Adrenal gland (tissue), 19 donors: ENCODE measurements at places on chromosomes 2 and 18.

GRCh38 chr2:2233171-2233826 lies 97.8 kb downstream of the MYT1L start:
- no peak for DNase-seq

GRCh38 chr2:220277445-220277975 lies 650.1 kb downstream of the SLC4A3 start:
- DNase-seq = no peak

GRCh38 chr2:151999053-151999452 lies 99.8 kb downstream of the CACNB4 start:
- peak; percentile 65 for DNase-seq

- DNase-seq = no peak
Observed at GRCh38 chr2:118176601-118177000, 88.3 kb downstream of the INSIG2 start.

- DNase-seq = no peak
Observed at GRCh38 chr18:39802648-39803229, 2152.3 kb upstream of the PIK3C3 start.

- DNase-seq = peak; percentile 60
Observed at GRCh38 chr2:166180951-166181812, 53.4 kb upstream of the SCN1A start.

DNA sequence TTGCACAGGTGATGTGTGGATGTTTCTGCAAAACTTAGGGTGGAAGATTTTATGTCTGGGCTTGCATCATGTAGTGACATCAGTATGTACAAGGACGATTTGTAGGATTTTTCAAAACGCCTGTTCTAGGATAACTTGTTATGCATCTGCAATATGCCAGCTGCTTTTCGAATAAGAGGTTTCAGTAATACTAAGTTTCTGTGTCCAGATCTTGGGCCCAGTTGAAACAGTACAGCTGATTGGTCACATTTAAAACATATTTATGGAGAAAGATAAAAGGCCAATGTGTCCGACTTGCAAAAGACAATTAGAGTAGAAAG lies 1.2 kb downstream of the PTPN4 start:
- no peak for DNase-seq

DNA sequence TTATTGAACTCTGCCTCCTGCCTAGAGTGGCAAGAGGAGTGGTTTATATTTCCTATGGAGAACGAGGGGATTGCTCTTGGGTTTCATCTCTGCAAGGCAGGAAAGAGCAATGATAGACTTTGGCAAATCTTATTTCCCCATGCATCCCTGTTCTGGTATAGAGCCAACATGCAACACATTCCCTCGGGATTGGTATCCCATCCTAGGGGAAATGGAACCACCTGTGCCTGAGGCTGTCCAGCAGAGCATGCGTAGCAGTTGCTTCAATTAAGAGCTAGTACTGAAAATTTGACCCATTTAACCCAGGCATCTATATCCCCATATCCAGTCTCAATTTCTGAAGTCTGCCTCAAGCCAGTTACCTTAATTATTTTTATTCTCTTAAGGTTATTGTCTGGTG lies 205.3 kb downstream of the KCNS3 start:
- DNase-seq = no peak

DNA sequence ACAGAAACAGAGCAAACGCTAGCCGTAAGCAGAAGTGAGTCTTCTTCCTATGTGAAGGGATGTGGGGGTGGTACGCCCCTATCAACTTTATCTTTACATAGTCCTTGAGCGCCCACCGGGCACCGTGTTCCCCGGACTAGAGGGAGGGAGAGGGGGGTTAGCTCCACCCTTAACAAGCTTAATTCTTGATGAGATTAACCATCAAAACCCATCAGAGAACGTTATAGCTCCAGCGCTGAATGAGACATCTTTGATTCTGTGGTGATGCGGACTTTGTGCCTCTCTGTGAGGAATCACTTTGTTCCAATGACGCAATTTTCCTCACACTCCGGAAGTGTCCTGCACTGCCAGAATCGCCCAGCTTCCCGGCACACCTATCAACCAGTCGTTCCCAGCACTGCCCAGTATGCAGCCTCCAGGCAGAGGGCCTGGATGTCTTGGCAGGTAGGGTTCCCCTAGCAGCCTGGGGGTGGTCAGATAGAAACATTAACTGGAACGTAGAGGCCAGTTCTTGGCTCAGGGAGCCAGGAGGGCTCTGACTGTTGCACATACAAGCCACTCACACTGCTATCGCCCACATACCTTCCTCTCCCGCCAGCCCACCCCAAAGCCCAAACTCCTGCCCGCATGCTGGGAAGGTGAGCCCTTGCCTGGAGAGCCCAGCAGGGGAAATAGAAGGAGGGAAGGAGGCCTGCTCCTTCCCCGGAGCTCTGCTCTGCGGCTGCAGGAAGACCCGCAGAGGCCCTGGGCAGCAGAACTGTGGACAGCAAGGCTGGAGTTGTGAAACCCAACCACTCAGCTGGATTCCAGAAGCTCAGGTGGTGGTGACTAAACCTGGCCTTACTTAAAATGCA lies 1.9 kb upstream of the ODC1 start:
- DNase-seq = no peak

DNA sequence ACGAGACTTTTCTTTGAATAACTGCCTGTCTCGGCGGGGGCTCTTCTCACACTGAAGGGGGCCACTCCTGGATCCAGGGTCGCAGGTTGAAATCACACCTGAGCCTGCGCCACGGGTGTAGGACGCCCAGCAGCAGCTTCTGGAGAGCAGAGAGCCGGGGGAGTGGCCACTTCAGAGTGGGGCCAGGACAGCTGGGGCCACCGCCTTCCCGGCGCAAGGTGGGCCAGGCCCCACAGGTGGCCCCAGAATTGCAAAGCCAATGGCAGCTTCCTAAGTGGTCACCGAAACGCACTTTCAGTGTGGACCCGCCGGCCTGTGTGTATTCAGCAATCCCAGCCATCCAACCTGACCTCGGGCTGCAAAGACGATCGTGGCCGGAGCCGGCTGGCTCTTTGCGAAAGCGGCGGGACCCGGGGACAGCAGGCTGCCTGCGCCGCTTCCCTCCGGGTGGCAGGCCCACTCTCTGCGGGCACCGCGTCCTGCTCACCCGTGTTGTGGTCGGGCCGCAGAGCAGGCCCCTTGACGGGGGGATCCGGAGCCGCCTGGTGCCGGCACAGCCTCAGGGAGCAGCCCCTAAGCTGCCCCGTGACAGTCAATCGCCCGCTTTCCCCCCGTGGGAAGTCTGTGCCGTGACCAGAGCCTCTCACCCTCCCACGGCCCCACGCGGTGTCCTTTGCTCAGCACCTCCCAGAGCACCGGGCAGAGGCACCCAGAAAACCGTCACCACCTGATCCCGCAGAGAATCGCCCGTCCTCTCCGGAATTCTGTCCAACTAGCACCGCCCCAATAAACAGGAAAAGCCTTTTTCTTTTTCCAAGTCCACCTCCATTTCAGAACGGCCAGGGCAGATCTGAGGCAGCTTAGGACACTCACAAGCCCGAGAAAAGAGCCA lies 144.7 kb downstream of the ZNF516 start:
- DNase-seq = no peak

GRCh38 chr2:181461056-181461997 lies 4.1 kb downstream of the ITGA4 start:
- DNase-seq = no peak

DNA sequence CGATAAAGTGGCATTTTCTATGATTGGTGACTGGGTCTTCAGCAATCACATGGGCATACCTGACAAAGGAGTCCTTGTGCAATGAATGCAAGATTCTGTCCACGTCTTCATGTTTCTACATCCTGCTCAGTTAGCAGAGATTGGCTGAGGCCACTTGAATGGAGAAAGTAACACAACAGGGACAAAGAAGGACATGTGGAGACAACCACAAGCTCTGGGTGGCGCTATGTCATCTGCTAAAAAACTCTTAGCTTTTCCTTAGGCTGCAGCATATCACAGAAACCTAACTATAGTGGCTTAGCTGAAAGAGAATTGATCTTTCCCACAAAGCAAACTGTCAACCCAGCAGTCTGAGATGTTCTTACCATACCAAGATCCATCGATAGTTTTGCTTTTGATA lies 1109.7 kb downstream of the SOCS6 start:
- no peak for DNase-seq

GRCh38 chr2:86453836-86454235 lies 12.7 kb downstream of the KDM3A start:
- DNase-seq = peak; percentile 64

GRCh38 chr2:68032702-68033101 lies 30.1 kb downstream of the C1D start:
- DNase-seq = no peak

- no peak for DNase-seq
Observed at GRCh38 chr2:105934467-105934866, 189.8 kb downstream of the NCK2 start.

DNA sequence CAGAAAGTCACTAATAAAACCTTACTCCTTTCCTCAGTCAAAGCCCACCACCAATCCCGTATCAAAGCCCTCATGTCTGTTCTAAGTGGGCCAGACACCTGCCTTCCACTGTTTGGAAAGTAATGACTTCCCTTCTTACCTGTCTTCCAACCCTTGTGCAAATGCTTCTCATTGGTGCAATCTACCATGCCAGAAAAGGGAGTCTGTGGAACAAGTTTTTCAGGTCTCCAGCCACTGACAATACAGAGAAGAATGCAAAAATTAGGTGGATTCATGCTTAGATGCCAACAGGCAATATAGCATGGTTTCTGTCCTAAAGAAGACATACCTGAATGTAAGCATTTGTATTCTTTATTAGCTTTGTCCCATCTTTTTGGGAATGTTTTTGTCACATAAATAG lies 1140.6 kb upstream of the LRRTM1 start:
- no peak for DNase-seq

GRCh38 chr2:1635823-1636222 lies 108.5 kb downstream of the PXDN start:
- DNase-seq = no peak

DNA sequence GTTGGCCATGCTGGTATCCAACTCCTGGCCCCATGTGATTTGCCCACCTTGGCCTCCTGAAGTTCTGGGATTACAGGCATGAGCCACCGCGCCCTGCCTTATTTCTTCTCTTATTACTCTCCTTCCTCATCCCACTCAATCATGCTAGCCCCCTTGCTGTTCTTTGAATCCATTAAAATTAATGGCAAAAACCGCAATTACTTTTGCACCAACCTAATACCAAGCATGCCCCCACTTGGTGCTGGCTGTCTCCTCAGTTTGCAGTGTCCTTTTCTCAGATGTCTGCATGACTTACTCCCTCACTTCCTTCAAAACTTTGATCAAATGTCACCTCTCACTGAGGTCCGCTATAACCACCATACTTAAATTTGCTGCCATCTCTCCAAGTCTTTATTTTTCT lies 34.6 kb downstream of the DYTN start:
- DNase-seq = no peak

DNA sequence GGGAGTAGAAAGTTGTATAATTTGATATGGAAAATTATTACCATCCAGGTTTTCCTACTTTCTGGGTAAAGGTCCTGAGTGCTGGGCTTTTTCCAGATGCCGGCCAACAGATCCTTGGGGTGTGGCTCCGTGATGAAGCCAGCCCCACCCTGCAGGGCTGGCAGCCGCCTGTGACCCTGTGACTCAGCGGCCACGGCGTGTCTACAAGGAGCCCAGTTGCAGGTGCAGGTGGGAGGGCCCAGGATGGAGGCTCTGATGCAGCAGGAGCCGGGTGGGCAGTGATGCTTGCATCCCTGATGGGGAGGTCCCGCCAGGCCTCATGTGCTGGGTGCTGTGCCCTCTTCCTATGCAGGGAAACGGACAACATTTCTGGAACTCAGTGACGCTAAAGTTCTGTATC lies 96.0 kb upstream of the ALKAL2 start:
- DNase-seq = no peak

DNA sequence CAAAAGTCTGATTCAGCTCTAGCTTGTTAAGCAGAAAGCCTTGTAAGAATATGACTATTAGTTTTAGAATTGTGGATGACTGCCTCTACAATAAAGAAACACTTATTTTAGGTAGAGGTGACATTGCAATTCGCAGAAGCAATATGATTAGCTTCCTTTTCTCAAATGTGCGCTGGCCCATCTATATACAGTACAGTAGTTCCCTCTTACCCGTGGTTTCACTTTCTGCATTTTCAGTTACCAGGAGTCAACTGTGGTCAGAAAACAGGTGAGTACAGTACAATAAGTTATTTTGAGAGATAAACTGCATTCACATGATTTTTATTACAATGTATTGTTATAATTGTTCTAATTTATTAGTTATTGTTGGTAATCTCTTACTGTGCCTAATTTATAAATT lies 405.1 kb downstream of the GPD2 start:
- no peak for DNase-seq

DNA sequence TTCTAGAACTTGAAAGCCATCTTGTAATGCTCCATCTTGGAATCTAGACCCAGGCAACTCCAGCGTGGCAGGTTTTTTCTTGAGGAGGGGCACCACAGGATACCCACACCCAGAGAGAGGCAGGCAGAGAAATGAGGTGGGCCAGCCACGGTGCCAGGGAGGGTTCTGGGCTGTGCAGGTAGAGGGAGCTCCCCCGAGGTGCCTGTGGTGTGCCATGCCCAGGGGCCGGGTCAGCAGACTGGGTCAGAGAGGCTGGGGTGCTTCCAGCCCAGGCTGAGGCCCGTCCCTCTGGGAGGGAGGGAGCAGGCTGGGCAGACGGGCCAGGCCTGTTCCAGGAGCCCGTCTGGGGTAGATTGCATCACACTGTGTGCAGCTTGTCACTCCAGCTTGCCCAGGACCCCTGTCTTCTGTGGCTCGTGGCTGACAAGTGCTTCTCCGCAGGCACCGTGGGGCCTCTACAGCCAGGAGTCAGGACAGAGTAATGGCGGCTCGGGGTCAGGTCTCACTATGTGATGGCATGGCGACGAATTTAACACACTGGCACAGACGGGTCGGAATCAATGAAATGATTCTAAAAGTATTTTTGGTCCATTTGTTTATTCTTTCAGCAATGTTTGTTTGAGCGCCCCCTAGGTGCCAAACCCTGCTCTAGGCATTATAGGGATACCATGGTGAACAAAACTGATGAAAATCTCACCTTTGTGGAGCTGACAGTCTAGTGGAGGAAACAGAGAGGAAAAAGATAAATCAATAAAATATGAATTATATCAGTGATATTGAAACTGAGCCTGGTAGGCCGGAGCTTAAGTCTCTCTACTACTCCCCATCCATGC lies 144.0 kb downstream of the ACOXL start:
- DNase-seq = no peak

GRCh38 chr2:46964835-46965560 lies 49.4 kb upstream of the MCFD2 start:
- no peak for DNase-seq

DNA sequence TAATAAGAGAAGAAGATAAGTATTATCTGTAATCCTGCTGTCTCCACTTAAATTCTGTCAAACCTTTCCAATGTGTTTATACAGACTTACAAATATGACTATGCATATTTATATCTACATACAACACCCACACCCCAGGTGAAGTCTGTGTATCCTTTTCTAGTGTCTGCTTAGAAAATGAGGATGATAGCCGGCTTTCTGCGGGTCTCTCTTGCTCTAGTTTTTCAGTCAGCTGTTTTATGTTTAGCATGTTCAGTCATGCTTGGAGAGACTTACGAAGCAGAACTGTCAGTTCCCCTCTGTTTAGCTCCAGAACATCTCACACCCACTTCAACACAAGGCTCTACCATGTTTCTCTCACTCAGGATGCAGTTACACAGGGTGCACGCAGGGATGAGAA lies 137.3 kb upstream of the NFATC1 start:
- no peak for DNase-seq
